ENCODE measurements at places on chromosomes 7 and 10.

- DNase-seq: peak; percentile 40
Observed at GRCh38 chr7:104848138-104848990, 165.6 kb upstream of the KMT2E start.

- no peak for DNase-seq
Observed at GRCh38 chr7:132333301-132333700, 243.0 kb downstream of the PLXNA4 start.

DNA sequence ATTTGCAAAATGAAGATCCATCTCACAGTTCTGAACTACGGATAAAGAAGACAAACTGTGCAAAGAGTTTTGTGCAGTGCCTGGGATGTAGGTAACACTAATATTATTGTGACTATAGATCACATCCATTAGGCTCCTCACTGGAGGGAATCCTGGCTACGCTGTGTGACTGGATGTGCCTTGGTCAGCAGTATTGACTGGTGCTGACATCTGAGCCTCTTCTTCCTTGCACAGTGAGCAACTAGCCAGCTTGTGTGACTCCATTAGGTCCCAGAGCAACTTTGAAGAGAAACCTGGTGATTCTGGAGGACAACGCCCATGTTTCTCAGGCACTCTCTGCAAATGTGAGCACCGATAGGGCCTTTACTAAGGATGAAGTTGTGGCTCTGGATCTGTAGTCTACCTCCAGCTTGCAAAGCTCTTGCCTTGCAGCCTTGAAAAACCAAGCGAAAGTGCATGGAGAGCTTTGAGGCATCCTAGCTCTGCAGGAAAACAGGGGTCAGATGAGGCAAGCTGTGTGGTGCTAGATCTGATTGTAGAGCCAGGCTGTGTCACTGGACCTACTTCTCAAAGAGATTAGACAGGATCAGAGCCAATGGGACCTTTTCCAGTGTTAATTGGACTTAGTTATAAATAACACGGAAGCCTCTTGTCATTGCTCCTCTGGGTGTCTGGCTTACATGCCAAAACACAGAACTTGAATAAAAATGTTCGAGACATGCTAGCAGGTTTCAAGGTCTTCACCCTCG lies 303.6 kb upstream of the LYZL1 start:
- DNase-seq: no peak

- DNase-seq: no peak
Observed at GRCh38 chr7:47908720-47909119, 39.5 kb downstream of the PKD1L1 start.

Data from fibroblast of skin of abdomen (primary cell).